ENCODE measurements at places on chromosomes 4 and X.

- peak; percentile 29 for DNase-seq
Measured at GRCh38 chr4:95572304-95572991, 23.7 kb upstream of the UNC5C start.

- no peak for DNase-seq
Measured at GRCh38 chrX:139554991-139555675, 24.6 kb downstream of the F9 start.

GRCh38 chr4:38144031-38144430 is 183.8 kb downstream of the PTTG2 start:
- DNase-seq = no peak

GRCh38 chr4:1523907-1524636 is 117.8 kb upstream of the NKX1-1 start:
- DNase-seq = no peak

- no peak for DNase-seq
Measured at GRCh38 chr4:149988087-149988410, 90.2 kb upstream of the DCLK2 start.

GRCh38 chr4:95381843-95382580 is 166.8 kb downstream of the UNC5C start:
- no peak for DNase-seq

GRCh38 chrX:109874548-109874947 is 128.4 kb upstream of the TMEM164 start:
- no peak for DNase-seq

DNA sequence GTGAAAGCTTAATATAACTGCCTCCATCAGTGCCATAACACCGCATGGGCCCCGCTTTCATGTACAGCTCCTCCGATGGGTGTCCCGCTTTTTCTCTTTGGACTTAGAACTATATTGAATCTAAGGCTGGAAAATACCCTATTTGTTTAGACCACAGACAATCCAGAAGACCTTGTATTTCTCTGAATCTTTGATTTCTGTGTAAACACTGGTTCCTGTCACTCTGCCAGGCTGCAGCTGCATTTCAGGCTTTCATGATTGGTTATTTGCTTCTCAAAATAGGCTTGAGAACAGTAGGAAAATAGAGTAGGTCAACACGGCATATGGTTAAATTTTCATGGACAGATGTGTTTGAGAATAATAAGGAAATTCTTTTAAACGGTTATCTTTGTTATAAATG is 80.0 kb downstream of the NWD2 start:
- no peak for DNase-seq

GRCh38 chr4:1215141-1216075 is 33.5 kb downstream of the CTBP1 start:
- DNase-seq = no peak

- DNase-seq = peak; percentile 44
Measured at GRCh38 chrX:39869846-39870601, 227.7 kb downstream of the BCOR start.

- DNase-seq = peak; percentile 56
Measured at GRCh38 chr4:71195924-71196323, 142.9 kb upstream of the SLC4A4 start.

- peak; percentile 90 for DNase-seq
Measured at GRCh38 chr4:27154706-27155105, 294.1 kb downstream of the STIM2 start.

DNA sequence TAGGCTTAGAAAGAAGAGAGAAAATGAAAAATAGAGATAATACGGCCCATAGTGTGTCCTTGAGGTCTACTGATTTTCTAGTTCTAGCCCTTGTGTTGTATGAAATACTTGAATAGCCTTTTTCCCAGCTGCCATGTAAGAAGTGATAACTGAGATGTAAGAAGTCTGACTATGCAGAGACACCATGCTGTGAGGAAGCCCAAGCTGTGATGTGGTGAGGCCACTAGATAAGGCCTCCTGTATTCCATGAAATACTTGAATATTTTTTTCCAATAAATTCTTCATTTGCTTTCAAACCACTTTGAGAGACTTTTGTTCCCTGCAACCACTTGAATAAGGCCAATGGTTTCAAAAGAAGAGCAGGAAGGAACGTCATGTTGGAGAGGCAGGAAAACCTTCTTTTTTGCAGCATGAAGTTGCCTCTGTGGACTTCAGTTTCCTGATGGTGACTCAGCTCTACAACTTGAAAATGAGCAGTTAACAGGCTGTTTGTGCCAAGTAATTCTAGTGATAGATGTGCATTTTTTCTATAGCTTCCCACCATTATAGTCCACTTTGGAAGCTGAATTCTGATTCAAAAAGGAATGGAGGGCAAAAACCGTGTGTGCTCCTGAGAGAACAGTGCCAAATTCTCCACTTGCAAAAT is 25.5 kb upstream of the FAM9C start:
- DNase-seq = peak; percentile 55

DNA sequence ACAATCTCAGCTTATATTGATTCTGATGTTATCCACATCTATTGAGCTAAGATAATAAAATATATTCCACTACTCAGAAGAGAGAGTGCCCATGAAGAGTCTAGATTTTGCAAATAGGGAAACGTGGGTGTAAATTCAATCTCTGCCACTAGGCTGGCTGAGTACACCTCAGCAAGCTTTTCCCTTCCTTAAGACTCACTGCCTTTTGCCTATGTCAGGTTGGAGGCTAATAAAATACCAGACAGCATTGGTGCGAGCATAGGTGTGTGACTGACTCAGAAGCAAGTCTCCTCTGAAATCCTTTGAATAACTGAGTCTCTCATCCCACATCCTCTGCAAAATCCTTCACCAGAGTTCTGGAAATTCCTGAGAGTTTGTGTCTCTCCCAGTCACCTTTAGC is 405.4 kb upstream of the CPEB2 start:
- no peak for DNase-seq

GRCh38 chr4:89483833-89484232 is 176.2 kb upstream of the GPRIN3 start:
- no peak for DNase-seq

- DNase-seq = no peak
Measured at GRCh38 chr4:16168710-16169388, 57.4 kb downstream of the TAPT1 start.

- no peak for DNase-seq
Measured at GRCh38 chr4:24603343-24603742, 19.0 kb upstream of the DHX15 start.

DNA sequence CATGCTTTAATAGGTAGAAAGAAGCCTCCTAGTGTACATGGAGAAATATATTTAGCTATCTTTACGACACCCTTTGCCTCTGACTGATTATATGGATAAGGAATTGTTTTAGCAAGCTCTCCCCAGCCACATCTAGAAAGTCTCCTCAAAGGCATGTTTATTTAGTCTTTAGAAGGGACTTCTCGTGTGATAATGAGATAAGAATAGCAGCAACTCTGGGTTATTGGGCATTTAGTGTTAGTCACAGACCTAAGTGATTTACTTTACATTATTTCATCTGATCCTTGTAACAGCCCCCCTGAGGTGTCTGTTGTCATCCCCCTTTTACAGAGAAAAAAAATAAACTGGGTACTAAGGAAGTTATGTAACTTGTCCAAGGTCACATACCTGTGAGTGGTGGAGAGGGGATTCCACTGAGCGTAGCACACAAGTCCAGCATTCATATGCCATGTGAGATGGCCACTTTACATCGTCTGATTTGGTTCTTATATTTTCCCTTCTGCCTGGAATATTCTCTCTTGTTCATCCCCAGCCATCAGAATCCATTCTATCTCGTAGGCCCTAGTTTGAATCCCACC is 77.7 kb downstream of the TSPAN7 start:
- no peak for DNase-seq

- DNase-seq = no peak
Measured at GRCh38 chr4:175874306-175874705, 62.2 kb upstream of the GPM6A start.

DNA sequence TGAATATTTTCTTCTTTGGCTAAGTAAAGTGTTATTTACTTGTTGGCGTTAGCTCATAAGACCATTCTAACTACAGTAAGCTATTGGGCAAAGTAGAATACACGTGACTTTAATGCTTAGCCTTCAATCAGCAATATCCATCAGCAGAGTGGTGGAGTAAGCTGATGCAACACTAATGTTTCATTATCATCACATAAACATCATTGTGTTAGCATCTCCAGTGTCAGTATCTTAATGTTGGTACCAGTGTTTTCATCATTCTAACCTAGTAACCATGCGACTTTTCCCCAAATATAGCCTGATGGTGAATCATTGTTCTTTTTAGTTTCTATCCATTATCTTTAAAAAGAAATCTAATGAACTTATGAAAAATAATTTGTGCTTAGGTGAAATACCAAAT is 48.5 kb downstream of the APOOL start:
- no peak for DNase-seq

- DNase-seq = no peak
Measured at GRCh38 chr4:53963781-53964180, 100.6 kb downstream of the CHIC2 start.
